Karpas-422 (cell line): ENCODE measurements at places on chromosomes 1 and 21. TPM values are rescaled to one million over a fixed set of nuclear protein-coding genes. Genes with fewer than 3 reads are reported as not detected.

Gene KIAA0319L
- total RNA-seq, result 34.0 and 53.6 TPM in 2 replicates

DNA sequence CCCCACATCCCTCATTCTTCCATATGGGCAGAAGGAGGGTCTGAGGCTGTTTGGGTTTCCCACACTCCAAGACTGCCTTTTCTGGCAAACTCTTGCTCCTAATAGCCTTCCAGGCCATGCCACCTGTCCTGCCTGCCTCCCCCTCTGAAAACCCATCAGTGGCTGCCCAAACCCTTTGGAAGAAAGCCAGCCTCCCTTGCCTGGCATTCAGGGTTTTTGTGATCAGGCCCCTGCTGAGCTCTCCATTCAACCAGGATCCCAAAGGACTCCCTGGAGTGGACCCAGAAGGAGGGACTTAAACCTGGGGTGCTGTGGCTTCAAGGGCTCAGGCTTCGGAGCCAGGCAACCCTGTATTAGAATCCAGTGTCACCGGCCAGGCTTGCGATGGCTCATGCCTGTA, 4.2 kb upstream of the GUCA2A start:
- H3K4me3 ChIP-seq, result no peak overlapping the region
- no peaks in the 10 kb centered on the region for H3K4me1 ChIP-seq
- no peak overlapping the region for H3K27ac ChIP-seq
- DNase-seq, result no peak
- no peaks in the 10 kb centered on the region for H3K36me3 ChIP-seq
- no peaks in the 10 kb centered on the region for H3K27me3 ChIP-seq

DNA sequence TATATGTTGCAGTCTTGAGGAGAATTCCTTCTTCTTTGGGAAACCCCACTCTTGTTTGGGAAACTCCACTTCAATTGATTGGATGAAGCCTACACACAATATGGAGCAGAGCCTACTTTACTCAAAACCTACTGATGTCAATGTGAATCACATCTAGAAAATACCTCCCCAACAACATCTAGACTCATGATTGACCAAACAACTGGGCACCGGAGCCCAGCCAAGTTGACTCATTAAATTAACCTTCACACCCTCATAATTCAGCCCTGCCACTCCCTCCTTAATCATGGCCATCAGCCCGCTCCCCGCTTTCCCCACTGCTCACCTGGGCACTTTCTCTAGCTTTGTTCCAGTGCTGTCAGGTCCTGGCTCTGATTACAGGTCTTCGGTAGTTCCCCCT, 208.1 kb upstream of the MAP1LC3C start:
- H3K4me3 ChIP-seq, result no peak overlapping the region
- no peak overlapping the region for H3K27ac ChIP-seq
- H3K36me3 ChIP-seq, result no peaks in the 10 kb centered on the region
- H3K4me1 ChIP-seq, result no peaks in the 10 kb centered on the region
- no peaks in the 10 kb centered on the region for H3K27me3 ChIP-seq
- no peak for DNase-seq

- H3K4me3 ChIP-seq, result no peak overlapping the region
- DNase-seq, result no peak
- no peaks in the 10 kb centered on the region for H3K27me3 ChIP-seq
- no peak overlapping the region for H3K27ac ChIP-seq
- no peaks in the 10 kb centered on the region for H3K36me3 ChIP-seq
- H3K4me1 ChIP-seq, result peaks cover 3% of the 10 kb centered on the region; the same call in 1 of the 2 replicates
Measured at GRCh38 chr1:117642963-117643362, 37.1 kb downstream of the TENT5C start.

- DNase-seq, result no peak
- H3K36me3 ChIP-seq, result no peaks in the 10 kb centered on the region
- H3K27me3 ChIP-seq, result no peaks in the 10 kb centered on the region
- no peak overlapping the region for H3K27ac ChIP-seq
- no peak overlapping the region for H3K4me3 ChIP-seq
Measured at GRCh38 chr1:92126088-92126487, 45.9 kb downstream of the BTBD8 start.

DNA sequence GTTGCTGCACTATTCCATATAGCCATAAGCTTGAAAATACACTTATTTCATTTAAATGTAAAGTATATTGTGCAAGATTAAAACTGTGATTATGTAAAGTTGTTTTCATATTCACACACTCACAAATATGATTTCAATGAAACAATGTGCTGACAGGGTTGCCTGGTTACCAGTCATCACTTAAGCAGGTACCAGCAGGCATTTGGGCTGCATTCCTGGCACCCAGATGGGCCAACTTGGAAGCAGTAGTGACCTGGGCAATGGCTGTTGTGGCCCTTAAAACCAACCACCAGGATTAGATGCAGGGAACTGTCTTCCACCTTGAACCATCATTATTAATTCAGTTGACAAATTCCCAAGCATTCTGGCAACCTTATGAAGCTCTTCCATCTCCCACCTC, 45.0 kb upstream of the RASAL2 start:
- H3K27me3 ChIP-seq, result no peaks in the 10 kb centered on the region
- H3K36me3 ChIP-seq, result no peaks in the 10 kb centered on the region
- H3K27ac ChIP-seq, result no peak overlapping the region

Gene AMPD1
- not detected in 2 replicates for total RNA-seq

- no peaks in the 10 kb centered on the region for H3K36me3 ChIP-seq
- H3K27ac ChIP-seq, result peak overlapping the region; percentile 97
- H3K27me3 ChIP-seq, result no peaks in the 10 kb centered on the region
Measured at GRCh38 chr1:150362721-150363425, 1.1 kb upstream of the RPRD2 start.

Gene GJB3
- total RNA-seq, result not detected in 2 replicates

GRCh38 chr1:109466452-109467300, at the start of gene SYPL2:
TSS of gene SYPL2 (plus strand) at chr1:109466546. CDS start at chr1:109466844, 298 bp downstream.
- H3K4me1 ChIP-seq, result no peaks in the 10 kb centered on the region
- no peak for DNase-seq
- no peak within 1 kb of the TSS for H3K27ac ChIP-seq
- H3K4me3 ChIP-seq, result no peak within 1 kb of the TSS

DNA sequence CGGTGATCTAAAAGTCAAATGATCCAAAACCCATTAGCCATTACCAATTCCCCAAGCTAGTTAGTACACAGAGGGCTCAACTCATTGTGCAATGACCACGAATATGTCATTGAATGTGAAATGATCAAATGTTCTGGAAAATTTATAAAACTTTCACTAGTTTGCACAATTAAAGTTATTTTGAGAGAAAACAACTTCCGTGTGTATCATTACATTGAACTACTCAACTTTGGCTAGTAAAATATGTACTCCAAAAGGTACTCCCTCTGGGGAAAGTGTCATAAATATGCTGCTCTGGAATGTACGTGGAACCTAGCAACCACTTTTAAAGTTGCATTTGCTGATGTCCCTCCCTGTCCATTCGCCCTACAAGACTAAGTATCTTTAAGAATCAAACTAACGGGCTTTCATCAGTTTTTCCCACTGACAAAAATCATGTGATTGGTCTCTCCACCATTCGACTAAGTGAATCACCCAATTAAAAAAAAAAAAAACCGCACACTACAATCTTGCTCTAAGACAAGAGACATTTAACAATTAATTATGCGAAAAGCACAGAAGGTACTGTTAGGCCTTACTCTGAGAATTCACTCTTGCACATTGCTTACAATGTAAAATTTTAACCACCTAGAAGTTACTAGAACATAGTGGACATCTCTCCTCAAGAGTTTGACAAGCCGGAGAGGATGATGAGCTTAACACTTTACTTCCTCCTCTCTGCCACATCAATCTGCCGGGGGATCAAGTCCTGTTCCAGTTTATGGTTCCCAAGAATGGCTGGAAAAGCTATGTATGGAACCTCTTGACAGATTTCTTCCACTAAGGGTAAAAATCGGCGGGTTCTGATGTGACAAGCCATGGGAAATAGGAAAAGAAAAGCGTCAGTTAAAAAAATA, 1.2 kb downstream of the ACBD3 start:
- no peak for DNase-seq
- no peaks in the 10 kb centered on the region for H3K27me3 ChIP-seq
- peak overlapping the region; percentile 52 for H3K27ac ChIP-seq
- H3K36me3 ChIP-seq, result peaks cover 8% of the 10 kb centered on the region; the same call in 1 of the 2 replicates

DNA sequence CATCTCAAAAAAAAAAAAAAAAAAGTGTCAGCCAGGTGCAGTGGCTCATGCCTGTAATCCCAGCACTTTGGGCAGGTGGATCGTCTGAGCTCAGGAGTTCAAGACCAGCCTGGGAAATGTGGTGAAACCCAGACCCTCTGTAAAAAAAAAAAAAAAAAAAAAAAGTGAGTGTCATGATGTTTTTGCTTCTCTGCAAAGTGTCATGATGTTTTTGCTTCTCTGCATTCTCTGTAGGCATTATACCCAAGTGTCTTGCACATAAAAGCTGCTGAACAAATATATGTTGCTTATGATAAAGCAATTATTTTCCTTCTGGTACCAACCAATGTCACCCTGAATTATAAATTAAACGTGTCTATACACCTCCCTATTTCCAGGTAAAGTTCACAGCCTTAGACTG, 1.7 kb downstream of the ACBD6 start:
- H3K4me3 ChIP-seq, result peak overlapping the region; percentile 90
- no peak overlapping the region for H3K27ac ChIP-seq
- H3K27me3 ChIP-seq, result no peaks in the 10 kb centered on the region
- no peak for DNase-seq
- peaks cover 16% of the 10 kb centered on the region; the same call in 1 of the 2 replicates for H3K36me3 ChIP-seq

DNA sequence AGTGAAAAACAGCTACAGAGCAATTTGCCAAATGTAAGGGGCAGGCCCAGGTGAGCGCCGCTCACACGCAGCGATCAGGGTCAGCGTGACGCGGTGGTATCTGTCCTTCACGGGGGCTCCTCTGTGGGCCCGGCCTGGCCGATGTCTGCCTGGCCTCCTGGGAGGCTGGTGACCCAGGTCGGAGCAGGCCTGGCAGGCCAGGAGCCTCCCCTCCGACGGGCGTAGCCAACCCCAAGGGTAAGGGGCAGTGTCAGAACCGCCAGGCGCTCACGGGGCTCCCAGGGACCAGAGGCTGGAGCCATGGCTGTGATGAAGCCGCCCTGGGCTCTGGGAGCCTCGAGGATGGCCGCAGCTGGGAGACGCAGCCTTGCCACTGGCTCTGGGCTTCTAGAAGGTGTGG, 72.1 kb downstream of the MORN1 start:
- H3K4me1 ChIP-seq, result no peaks in the 10 kb centered on the region
- no peak overlapping the region for H3K27ac ChIP-seq
- no peaks in the 10 kb centered on the region for H3K36me3 ChIP-seq
- H3K4me3 ChIP-seq, result no peak overlapping the region
- H3K27me3 ChIP-seq, result no peaks in the 10 kb centered on the region

Gene STPG1
- total RNA-seq, result 3.5 and 9.2 TPM in 2 replicates

Gene PLA2G2D
- not detected in 2 replicates for total RNA-seq

- H3K4me1 ChIP-seq, result no peaks in the 10 kb centered on the region
- no peaks in the 10 kb centered on the region for H3K27me3 ChIP-seq
- H3K27ac ChIP-seq, result no peak overlapping the region
Measured at GRCh38 chr1:80624682-80625081, 1176.1 kb upstream of the ADGRL2 start.

GRCh38 chr1:30316056-30316455, 407.3 kb downstream of the MATN1 start:
- no peak for DNase-seq
- no peaks in the 10 kb centered on the region for H3K36me3 ChIP-seq
- no peak overlapping the region for H3K27ac ChIP-seq
- H3K27me3 ChIP-seq, result no peaks in the 10 kb centered on the region

Gene ID3
- 32.0 and 33.0 TPM in 2 replicates for total RNA-seq

Gene NUP210L
- not detected in 2 replicates for total RNA-seq

GRCh38 chr1:11434501-11434900, 44.5 kb upstream of the DISP3 start:
- H3K27ac ChIP-seq, result no peak overlapping the region
- H3K4me3 ChIP-seq, result no peak overlapping the region
- peak; percentile 47 for DNase-seq
- H3K27me3 ChIP-seq, result no peaks in the 10 kb centered on the region
- H3K4me1 ChIP-seq, result no peaks in the 10 kb centered on the region

DNA sequence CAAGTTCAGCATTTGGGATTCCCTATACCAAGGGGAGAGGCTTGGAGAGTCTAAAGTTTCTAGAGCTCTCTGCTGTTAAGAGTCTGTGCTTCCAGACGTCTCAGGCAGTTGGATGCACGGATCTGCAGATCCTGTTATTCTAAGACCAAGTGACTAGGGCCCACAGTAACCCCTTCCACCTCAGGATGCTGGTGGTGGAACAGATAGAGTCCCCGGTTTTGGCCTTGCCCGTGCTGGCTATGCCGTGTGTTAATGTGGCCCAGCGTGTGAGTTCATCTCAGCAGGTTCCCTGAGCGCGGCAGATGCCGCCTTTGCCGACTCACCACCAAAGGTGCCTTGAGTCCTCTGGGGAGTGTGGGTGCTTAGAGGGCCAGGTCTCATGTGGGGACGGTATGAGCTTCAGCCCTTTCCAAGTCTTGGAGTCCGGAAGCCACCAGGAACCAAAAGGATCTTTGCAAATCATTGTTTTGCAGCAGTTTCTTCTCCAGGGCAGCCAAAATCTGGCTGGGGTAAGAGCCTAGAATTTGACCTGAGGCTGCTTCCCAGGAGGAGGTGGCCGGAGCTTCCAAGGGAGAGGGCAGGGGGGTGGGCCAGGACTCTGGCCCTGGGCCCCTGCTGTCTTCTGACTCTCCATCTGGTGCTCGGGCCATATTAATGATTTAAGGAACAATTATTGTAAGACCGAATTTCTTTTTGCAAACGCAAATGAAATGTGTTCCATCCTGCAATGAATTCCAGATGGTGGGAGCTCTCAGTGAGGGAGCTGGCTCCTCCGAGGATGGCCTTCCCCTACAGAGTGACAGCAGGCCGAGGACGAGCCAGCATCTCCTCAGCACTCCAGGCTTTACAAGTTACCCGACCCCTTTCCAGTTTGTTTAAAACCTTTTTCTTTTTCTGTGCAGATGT, 205.7 kb downstream of the FOXD2 start:
- H3K36me3 ChIP-seq, result no peaks in the 10 kb centered on the region
- no peak overlapping the region for H3K4me3 ChIP-seq
- no peak overlapping the region for H3K27ac ChIP-seq
- no peak for DNase-seq
- peaks cover 5% of the 10 kb centered on the region for H3K4me1 ChIP-seq

DNA sequence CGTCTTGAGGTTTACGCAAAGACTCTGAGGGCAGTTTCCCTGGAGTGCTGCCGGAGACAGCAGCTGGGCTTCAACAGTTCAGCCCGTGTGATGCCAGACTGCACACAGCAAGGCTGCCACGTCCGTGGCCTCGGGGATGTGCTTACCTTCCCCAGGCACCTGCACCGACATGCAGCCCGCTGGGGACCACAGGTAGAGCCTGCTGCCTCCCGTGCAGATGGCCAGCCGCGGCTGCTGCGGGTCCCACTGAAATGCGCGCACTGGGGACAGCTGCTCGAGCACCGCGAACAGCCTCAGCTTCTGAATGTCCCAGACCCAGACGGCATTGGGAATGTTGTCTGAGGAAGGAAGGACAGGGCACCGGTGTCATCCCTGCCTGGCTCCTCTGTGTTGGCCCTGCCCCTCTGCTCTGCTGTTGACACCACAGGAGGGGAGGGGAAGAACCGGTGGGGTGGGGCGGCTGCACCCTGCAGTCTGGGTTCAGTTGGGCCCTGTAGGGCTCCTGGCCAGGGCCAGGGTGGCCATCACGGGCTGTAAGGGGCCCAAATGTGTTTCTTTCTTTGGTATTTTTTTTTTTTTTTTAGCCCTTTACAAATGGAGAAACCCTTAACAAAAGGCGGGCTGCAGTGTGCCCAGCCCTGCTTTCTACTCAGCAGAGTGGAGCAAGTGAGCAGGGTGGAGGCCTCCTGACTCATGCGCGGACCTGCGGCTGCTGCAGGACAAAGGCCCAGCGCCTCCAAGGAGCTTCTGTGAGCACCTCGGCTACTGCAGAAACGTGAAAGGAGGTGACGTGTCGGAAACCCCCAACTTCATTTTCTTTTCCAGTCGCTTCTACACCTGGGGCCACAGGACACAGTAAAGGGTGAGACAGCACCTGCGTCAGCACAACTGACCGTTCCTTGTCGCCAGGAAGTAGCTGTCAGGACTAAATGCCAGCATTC, 6.8 kb downstream of the TPRG1L start:
- DNase-seq, result no peak
- H3K4me3 ChIP-seq, result no peak overlapping the region
- no peak overlapping the region for H3K27ac ChIP-seq
- H3K27me3 ChIP-seq, result no peaks in the 10 kb centered on the region
- no peaks in the 10 kb centered on the region for H3K4me1 ChIP-seq
